ENCODE measurements at places on chromosomes 5 and 9.

DNA sequence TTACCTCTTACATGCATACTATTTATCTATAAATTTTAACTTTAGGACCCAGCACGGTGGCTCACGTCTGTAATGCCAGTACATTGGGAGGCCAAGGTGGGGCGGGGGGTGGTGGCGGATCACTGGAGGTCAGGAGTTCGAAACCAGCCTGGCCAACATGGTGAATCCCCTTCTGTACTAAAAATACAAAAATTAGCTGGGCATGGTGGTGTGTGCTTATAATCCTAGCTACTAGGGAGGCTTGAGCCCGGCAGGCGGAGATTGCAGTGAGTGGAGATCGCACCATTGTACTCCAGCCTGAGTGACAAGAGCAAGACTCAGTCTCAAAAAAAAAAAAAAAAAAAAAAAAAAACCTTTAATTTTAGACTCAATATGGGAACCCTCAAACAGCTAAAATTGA lies 1582.6 kb upstream of the NUDT12 start:
- ATAC-seq = no peak

DNA sequence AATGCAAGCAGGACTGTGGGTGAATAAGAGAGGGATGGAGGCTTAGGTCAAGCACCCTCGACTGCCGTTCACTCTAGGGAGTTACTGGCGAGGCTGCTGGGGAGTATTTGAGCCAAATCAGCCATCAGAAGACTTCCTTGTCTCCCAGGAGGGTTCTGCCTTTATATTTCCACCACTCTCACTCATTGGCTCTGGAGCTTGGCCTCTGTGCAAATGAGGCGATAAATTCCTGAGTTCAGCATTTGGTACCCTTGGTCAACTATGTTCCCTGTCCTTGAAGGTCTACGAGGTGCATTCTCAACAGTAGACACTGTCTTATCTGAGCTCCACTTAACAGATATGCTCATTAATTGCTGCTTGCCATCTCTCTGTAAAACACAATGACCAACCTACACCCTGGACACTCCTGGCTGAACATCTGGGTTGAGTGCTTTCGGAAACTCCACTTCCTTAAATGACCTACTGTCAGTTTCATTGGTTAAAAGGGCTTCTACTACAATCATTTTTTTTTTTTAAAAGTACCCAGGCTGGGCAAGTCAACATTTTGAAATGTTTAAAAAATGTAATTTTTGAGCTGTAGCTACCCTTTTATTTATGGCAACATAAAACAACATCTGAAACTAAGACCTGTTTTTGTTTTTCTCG lies 153.2 kb downstream of the NTRK2 start:
- ATAC-seq = no peak

GRCh38 chr9:127915325-127915752 lies 1.5 kb downstream of the ST6GALNAC4 start:
- no peak for ATAC-seq

GRCh38 chr9:107942856-107943255 lies 453.3 kb upstream of the KLF4 start:
- no peak for ATAC-seq

DNA sequence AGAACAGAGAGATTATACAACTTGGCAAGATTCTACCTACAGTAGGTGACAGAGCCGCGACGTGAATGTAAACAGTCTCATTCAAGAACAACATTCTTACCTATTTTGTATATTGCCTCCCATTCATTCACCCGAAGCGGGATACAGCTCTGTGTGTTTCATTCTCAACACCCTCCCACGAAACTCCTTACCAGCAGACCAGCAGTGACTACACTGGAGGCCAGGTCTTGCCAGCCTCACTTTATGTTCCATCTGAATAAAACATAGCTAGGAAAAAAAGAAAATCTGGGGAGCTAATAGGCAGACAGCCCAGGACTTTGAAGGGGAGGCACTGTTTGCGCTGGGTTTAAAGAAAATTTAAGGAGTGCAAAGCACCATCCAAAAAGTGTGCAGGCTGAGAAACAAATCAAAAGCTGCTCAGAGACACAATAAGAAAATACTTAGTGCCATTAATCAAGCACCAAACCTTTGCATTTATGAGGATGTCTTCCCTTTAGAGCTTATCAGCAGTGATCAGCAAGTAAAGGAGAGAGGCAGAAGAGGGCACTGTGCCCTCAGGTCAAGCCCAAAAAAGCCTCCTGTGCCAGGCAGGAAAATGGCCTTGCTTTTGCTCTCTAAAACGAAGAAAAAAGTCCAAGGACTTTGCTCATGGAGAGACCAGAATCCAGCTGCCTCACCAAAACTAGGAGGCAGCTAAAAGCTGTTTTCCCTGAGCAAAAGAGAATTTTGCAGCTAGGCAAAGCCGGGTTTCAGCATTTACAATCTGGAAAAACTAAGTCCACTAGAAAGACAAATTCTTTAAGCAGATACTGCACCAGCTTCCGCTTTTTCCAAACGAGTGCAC lies 295.1 kb downstream of the BNC2 start:
- ATAC-seq = no peak

- ATAC-seq = no peak
These were observed 204.7 kb downstream of the CDK5RAP2 start for GRCh38 chr9:120375316-120375715.

- ATAC-seq = no peak
These were observed 14.6 kb upstream of the PPP2CA start for GRCh38 chr5:134240421-134240962.

DNA sequence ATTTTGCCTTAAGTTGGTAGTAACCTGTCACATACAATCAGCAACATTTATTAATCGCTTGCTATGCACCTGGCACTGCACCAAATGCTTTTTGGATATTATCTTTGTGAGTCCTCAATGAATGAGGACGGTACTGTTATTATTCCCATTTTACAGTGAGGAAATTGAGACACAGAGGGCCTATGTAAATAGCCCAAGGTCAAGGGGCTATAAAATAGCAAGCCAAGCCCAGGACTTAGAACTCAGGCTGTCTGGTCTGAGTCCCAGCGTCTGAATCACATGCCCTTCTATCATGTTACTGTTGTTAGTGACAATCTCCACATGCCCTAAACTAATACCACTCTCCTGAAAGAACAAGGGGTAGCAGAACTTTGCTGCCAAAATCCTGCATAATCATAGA lies 60.0 kb downstream of the ERAP1 start:
- no peak for ATAC-seq

DNA sequence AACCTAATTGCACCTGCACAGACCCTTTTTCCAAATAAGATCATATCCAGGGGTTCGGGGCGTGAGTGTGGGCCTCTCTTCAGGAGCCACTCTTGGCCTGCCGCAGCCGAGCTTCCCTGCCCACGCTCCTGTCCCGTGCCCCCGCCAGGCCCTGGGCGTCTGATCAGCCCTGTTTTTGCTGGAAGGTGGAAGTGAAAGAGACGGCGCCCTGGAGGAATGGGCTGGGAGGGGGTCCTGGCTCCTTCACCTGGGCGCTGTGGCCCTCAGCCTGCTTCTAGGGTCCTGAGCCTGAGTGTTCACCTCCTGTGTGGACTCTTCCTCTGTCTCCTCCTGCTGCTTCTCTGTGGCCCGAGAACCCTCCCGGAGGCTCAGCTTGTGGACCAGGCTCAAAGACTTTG lies 11.2 kb upstream of the COL5A1 start:
- no peak for ATAC-seq

- ATAC-seq = peak; percentile 38
These were observed 5.1 kb downstream of the MGAT4B start for GRCh38 chr5:179801304-179802206.

- ATAC-seq = peak; percentile 30
These were observed 412 bp downstream of the PHF24 start for GRCh38 chr9:34958411-34958982.

GRCh38 chr5:60010328-60010727 lies 116.8 kb upstream of the PDE4D start:
- ATAC-seq = no peak

- ATAC-seq = no peak
These were observed 58.9 kb upstream of the ORM1 start for GRCh38 chr9:114263853-114264510.

All from gastroesophageal sphincter (tissue), 4 donors.